ENCODE measurements at places on chromosomes 5 and 9.
A peak's percentile ranks its signal among the peaks of the same experiment; 100 is the strongest.

DNA sequence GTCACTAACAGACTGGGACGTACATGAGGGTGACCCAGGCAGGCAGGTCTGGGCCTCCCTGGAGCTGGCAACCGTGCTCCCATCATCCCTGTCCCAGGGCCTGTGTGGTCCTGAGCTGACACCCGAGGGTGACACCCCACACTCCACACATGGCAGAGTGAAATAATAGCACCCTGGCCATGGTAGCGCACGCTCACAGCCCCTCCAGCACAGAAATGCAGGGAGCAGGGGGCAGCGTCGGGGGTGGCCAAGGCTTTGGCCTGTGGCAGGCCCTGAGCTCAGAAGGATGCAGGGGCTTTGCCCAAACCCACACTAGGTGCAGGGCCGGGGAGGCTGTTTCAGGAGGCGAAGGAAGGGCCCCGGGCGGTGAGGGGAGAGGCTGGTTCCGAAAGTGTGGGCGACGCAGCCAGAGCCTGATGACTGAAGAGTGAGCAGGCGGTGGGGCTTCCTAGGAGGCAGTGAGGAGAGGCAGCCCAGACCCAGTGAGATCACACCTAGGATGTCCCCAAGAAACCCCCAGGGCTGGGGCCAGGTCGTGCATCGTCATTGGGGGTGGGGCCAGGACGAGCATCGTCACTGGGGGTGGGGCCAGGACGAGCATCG lies 12.9 kb downstream of the OR2V2 start:
- DNase-seq, result no peak

- no peak for DNase-seq
These were observed 81.7 kb downstream of the OSMR start for GRCh38 chr5:38927470-38927869.

DNA sequence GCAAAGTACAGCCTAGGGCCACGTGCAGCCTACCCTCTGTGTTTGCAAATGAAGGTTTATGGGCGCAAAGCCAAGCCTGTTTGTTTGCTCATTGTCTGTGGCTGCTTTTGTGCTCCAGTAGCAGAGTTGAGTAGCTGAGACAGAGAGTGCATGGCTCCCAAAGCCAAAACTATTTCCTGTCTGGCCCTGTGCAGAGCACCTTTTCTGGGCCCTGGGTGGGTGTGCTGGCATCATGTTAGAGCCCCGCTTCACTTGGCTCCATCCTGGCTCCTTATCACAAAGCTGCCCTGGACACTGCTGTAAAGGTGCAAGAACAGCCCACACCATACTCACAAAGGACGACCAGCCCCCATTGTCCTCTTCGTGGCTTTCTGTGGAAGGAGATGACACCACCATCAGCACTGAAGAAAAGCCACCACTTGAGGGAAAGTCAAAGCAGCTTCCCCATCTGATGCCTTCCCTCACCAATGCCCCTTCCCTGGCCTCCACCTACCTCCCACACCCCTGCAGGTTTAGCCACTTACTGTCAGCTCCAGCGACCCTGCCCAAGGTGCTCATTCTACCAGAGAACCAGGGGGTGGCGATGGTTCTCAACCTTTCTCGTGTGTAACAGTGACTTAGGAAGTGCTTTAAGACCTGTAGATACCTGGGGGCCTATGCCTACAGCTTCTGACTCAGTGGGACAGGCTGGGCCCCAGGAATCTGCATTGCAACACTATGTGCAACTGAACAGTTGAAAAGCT lies 23.4 kb downstream of the LCP2 start:
- DNase-seq, result no peak

- DNase-seq, result peak; percentile 49
These were observed 11.8 kb downstream of the ITGA1 start for GRCh38 chr5:52799358-52799982.

GRCh38 chr5:136028090-136028489 lies 698 bp upstream of the TGFBI start:
- DNase-seq, result no peak

- no peak for DNase-seq
These were observed 21.6 kb upstream of the GRPEL2 start for GRCh38 chr5:149323621-149324205.

- no peak for DNase-seq
These were observed 263.5 kb upstream of the ANKRD55 start for GRCh38 chr5:56496581-56497063.

DNA sequence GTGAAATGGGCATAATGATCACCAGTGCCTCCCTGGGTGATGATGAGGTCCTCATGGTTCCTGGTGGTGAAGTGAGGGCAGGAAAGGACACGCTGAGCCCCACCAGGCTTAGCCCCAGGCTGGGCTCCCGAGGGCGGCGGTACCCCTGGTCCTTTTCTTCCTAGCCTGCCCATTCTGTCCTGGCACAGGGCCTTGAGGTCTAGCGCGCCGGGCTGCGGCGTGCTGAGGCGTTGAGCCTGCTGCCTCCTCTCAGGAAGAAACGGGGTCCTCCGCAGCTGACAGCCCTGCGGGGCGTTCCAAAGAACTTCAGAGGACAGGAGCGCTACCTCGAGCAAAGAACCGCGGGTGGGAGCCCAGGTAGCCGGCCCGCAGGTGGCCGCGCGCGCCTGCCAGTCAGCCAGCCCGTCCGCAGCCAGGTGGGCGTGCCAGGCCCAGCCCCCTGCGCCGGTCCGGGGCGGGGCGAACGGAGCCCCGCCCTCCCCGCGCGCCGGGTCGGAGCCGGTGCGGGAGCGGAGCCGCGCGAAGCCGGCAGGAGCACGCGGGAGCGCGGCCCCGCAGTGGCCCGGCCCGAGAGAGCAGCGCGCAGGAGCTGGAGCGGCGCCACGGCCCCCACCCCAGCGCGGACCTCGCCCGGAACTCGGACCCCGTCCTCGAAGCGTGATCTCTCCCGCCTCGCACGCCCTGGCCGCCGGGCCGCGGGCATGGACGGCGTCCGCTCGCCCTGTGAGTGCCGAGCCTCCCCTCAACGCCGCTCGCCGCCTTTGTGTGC lies at the start of gene WNK2:
TSS of gene WNK2 (plus strand) at position 477 of the 769 bp plus-strand sequence. CDS start 791 bp downstream, outside the sequence.
- peak; percentile 64 for DNase-seq

All from suppressor macrophage (primary cell).